Ovary (tissue), 10 donors: ENCODE measurements at places on chromosomes 12 and 14. TPM values are rescaled to one million over a fixed set of nuclear protein-coding genes. Genes with fewer than 3 reads are reported as not detected.

TOMM20L gene
- not detected for total RNA-seq

SERPINA9 gene
- not detected for total RNA-seq

MYF6 gene
- total RNA-seq, result not detected

ATN1 gene
- total RNA-seq, result 206 TPM

OR6C76 gene
- total RNA-seq, result not detected

SIX6 gene
- total RNA-seq, result not detected

TMEM132C gene
- total RNA-seq, result 13.2 TPM

RPL10L gene
- total RNA-seq, result not detected

KRT74 gene
- total RNA-seq, result not detected

GPR137C gene
- 0.69 TPM for total RNA-seq

PDE6H gene
- total RNA-seq, result not detected

PTGER2 gene
- 15.6 TPM for total RNA-seq

PAPLN gene
- 13.3 TPM for total RNA-seq

NEUROD4 gene
- not detected for total RNA-seq

HOXC6 gene
- 13.9 TPM for total RNA-seq

OTUB2 gene
- total RNA-seq, result 1.6 TPM

TSHR gene
- total RNA-seq, result 0.23 TPM

RNU4-1 gene
- 2,193 TPM for total RNA-seq

MANSC1 gene
- total RNA-seq, result 18.4 TPM

PPFIBP1 gene
- 105 TPM for total RNA-seq

PPP4R4 gene
- 20.3 TPM for total RNA-seq

DIO2 gene
- total RNA-seq, result 2.6 TPM

AGAP2 gene
- 0.34 TPM for total RNA-seq

GRIP1 gene
- total RNA-seq, result 3.9 TPM

NKX2-1 gene
- total RNA-seq, result not detected

STRAP gene
- 70.5 TPM for total RNA-seq

NANOG gene
- under 0.01 TPM for total RNA-seq

YAF2 gene
- total RNA-seq, result 42.1 TPM

PTCSC3 gene
- total RNA-seq, result not detected

CTSG gene
- 1.4 TPM for total RNA-seq

KCNH3 gene
- 0.13 TPM for total RNA-seq

ACSM4 gene
- not detected for total RNA-seq

SLC6A12 gene
- 0.62 TPM for total RNA-seq

DBX2 gene
- not detected for total RNA-seq

ANG gene
- 37.9 TPM for total RNA-seq

ANKS1B gene
- 34.9 TPM for total RNA-seq

LTA4H gene
- total RNA-seq, result 99.8 TPM

NRL gene
- total RNA-seq, result 1.3 TPM

C12orf56 gene
- not detected for total RNA-seq

TEAD4 gene
- 3.6 TPM for total RNA-seq

CYP46A1 gene
- 0.48 TPM for total RNA-seq

CCDC59 gene
- 29.6 TPM for total RNA-seq
